ENCODE measurements at places on chromosomes 5 and 9.

GRCh38 chr5:146645342-146645741 is 129.4 kb upstream of the GPR151 start:
- H3K4me3 ChIP-seq: no peak overlapping the region
- peaks cover 3% of the 10 kb centered on the region for H3K27me3 ChIP-seq
- no peak for DNase-seq

GRCh38 chr5:76788362-76788761 is 30.5 kb upstream of the F2RL1 start:
- H3K27ac ChIP-seq: no peak overlapping the region
- H3K4me1 ChIP-seq: no peaks in the 10 kb centered on the region
- no peak overlapping the region for H3K4me3 ChIP-seq
- no peaks in the 10 kb centered on the region for H3K36me3 ChIP-seq

DNA sequence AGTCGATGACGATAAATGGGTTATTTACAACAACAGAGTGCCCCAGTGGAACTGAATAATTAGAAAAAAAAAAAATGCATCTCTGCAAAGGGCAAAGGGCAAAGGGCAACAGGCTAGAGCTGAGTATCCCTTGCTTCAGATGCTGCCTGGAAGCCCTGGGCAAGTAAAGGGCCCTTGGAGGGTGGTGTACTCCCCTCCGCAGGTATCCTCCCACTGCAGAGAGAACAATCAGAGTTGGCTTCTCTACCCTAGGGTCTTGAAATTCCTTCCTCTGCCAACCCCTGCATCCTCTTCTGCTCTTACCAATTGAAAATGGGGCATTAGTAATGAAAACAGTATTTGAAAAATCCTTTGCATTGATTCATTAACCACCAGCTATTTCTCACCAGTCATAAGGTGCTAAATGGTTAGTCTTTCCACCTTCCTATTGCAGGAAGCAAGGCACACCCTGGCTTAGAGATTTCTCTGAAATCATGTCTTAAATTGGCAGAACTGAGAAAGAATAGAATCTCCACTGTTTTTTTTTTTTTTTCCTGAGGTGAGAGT is 122.6 kb downstream of the SEMA6A start:
- DNase-seq: no peak
- H3K27me3 ChIP-seq: no peaks in the 10 kb centered on the region
- H3K4me1 ChIP-seq: peaks cover 11% of the 10 kb centered on the region
- H3K36me3 ChIP-seq: no peaks in the 10 kb centered on the region
- no peak overlapping the region for H3K27ac ChIP-seq

- DNase-seq: peak; percentile 51
- H3K27ac ChIP-seq: no peak overlapping the region
- no peak overlapping the region for H3K4me3 ChIP-seq
- peaks cover 9% of the 10 kb centered on the region for H3K27me3 ChIP-seq
- H3K36me3 ChIP-seq: no peaks in the 10 kb centered on the region
- H3K4me1 ChIP-seq: no peaks in the 10 kb centered on the region
Observed at GRCh38 chr9:38417003-38417945, 7.0 kb downstream of the IGFBPL1 start.

- no peaks in the 10 kb centered on the region for H3K36me3 ChIP-seq
- DNase-seq: no peak
- no peak overlapping the region for H3K27ac ChIP-seq
- peaks cover 3% of the 10 kb centered on the region for H3K27me3 ChIP-seq
- H3K4me3 ChIP-seq: no peak overlapping the region
- no peaks in the 10 kb centered on the region for H3K4me1 ChIP-seq
Observed at GRCh38 chr5:133788121-133788520, 175.8 kb upstream of the FSTL4 start.

DNA sequence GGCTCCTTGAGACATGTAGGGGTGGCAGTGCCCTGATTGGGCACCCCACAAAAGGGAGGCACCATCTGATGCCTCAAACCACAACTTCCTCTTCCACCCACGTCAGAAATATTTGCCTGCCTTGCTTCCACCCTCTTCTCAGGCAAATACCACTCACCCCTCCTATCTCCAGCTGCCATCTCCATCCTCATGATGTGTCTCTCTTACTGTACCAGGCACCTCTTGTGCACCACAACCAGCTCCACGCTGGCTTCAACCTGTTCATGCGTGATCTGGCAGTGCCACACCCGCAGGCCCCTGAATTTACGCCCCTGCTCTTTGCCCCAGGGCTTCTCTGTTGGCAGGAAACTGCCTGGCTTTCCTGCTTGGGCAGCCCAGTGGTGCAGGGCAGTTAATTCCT is 87.8 kb upstream of the HSPA9 start:
- no peak for DNase-seq
- H3K36me3 ChIP-seq: no peaks in the 10 kb centered on the region
- H3K27ac ChIP-seq: peak overlapping the region; percentile 3
- peaks cover 80% of the 10 kb centered on the region for H3K27me3 ChIP-seq
- peaks cover 16% of the 10 kb centered on the region for H3K4me1 ChIP-seq
- no peak overlapping the region for H3K4me3 ChIP-seq

GRCh38 chr5:14105718-14106410 is 37.3 kb upstream of the TRIO start:
- no peak overlapping the region for H3K4me3 ChIP-seq
- no peak overlapping the region for H3K27ac ChIP-seq
- H3K4me1 ChIP-seq: peaks cover 10% of the 10 kb centered on the region
- no peaks in the 10 kb centered on the region for H3K36me3 ChIP-seq
- peaks cover 7% of the 10 kb centered on the region for H3K27me3 ChIP-seq

- no peaks in the 10 kb centered on the region for H3K27me3 ChIP-seq
- H3K4me1 ChIP-seq: no peaks in the 10 kb centered on the region
- no peaks in the 10 kb centered on the region for H3K36me3 ChIP-seq
- H3K27ac ChIP-seq: no peak overlapping the region
- DNase-seq: no peak
- H3K4me3 ChIP-seq: no peak overlapping the region
Observed at GRCh38 chr5:166499447-166500240, 1791.8 kb upstream of the WWC1 start.

- peaks cover 2% of the 10 kb centered on the region for H3K36me3 ChIP-seq
- peak overlapping the region; percentile 84 for H3K27ac ChIP-seq
- no peak overlapping the region for H3K4me3 ChIP-seq
- H3K4me1 ChIP-seq: peaks cover 51% of the 10 kb centered on the region
Observed at GRCh38 chr5:148856009-148856367, 29.6 kb downstream of the ADRB2 start.

GRCh38 chr5:10552183-10553143 is 11.4 kb upstream of the ANKRD33B start:
- H3K4me3 ChIP-seq: no peak overlapping the region
- peak; percentile 32 for DNase-seq
- peaks cover 15% of the 10 kb centered on the region for H3K4me1 ChIP-seq
- peaks cover 24% of the 10 kb centered on the region for H3K27me3 ChIP-seq
- H3K27ac ChIP-seq: peak overlapping the region; percentile 66

DNA sequence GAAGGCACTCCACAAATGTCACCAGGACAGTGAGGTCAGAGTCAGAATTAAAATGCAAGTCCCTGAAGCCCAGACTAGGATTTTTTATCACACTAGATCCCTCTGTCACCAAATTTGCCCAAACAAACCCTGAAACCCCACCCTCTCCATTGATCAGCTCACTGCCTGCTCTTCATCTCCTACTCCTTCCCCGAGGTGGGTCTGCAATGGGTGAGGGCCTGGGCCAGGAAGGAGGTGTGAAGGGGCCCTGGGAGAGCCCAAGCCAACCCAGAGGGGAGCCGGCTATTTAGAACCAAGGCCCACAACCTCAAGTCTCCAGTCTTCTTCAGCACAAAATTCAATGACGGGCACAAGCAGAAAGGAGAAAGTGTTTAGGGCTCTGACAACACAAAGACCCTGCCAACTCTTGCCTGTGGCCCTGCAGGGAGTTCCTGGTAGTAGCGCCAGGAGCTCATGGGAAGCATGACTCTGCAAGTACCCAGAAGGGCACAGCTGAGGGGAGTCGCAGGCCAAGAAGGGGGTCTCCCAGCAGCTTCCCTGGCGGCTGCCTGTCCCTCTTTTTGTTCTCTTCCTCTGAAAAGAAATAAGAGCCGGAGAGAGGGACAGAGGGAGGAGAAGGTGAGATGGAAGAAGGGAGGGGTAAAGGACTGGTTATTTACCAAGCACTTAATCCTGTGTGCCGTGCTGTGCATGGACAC is 5.5 kb downstream of the FOXI1 start:
- H3K27me3 ChIP-seq: no peaks in the 10 kb centered on the region
- H3K36me3 ChIP-seq: no peaks in the 10 kb centered on the region
- H3K27ac ChIP-seq: no peak overlapping the region
- DNase-seq: no peak

- peaks cover 15% of the 10 kb centered on the region for H3K36me3 ChIP-seq
- peaks cover 59% of the 10 kb centered on the region for H3K4me1 ChIP-seq
- H3K27ac ChIP-seq: peak overlapping the region; percentile 89
Observed at GRCh38 chr9:129489838-129490582, 130.9 kb downstream of the C9orf50 start.

- H3K36me3 ChIP-seq: no peaks in the 10 kb centered on the region
- peaks cover 4% of the 10 kb centered on the region for H3K27me3 ChIP-seq
- H3K4me3 ChIP-seq: no peak overlapping the region
- H3K4me1 ChIP-seq: no peaks in the 10 kb centered on the region
- no peak overlapping the region for H3K27ac ChIP-seq
- DNase-seq: no peak
Observed at GRCh38 chr5:67903656-67904055, 311.9 kb upstream of the PIK3R1 start.

GRCh38 chr9:92726348-92726747 is 38.3 kb downstream of the BICD2 start:
- H3K27me3 ChIP-seq: no peaks in the 10 kb centered on the region
- H3K36me3 ChIP-seq: peaks cover 14% of the 10 kb centered on the region
- no peak for DNase-seq
- peak overlapping the region; percentile 61 for H3K27ac ChIP-seq
- H3K4me1 ChIP-seq: peaks cover 25% of the 10 kb centered on the region

- H3K27ac ChIP-seq: no peak overlapping the region
- H3K4me3 ChIP-seq: no peak overlapping the region
- H3K36me3 ChIP-seq: peaks cover 23% of the 10 kb centered on the region
- DNase-seq: no peak
- H3K27me3 ChIP-seq: no peaks in the 10 kb centered on the region
Observed at GRCh38 chr5:43643327-43643726, 40.3 kb downstream of the NNT start.

- H3K27ac ChIP-seq: no peak overlapping the region
- H3K4me1 ChIP-seq: no peaks in the 10 kb centered on the region
- peaks cover 16% of the 10 kb centered on the region for H3K27me3 ChIP-seq
- H3K4me3 ChIP-seq: no peak overlapping the region
Observed at GRCh38 chr5:141001446-141001843, 35.2 kb downstream of the PCDHAC2 start.

DNA sequence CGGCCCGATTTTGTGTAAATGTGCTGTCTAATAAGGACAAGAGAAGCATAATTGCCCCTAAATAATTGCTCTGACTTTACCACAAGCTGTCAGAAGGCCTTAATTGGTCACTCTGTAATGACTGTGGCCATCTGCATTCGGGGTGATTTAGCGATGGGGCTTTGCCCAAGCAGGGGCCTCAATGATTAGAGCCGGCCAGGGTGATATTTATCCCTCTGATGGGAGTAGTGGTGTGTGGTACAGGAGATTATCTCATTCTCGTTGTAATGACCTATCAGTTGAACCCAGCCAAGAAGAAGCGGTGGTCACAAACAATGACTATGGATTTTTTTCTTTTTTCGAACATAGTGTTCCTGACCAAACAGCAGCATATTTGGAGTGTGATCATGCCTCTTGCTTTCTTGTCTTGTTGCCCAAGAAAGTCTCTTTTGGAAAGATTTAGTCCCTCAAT is 72.0 kb upstream of the SAP30L start:
- no peaks in the 10 kb centered on the region for H3K4me1 ChIP-seq

All from activated CD8-positive, alpha-beta T cell treated with anti-CD3 and anti-CD28 coated beads, Interleukin-2, amount 10 ng/mL, durations not matched to agents 7 days and 5 days (primary cell).